ENCODE measurements at places on chromosomes 12 and 14. TPM values are rescaled to one million over a fixed set of nuclear protein-coding genes. Genes with fewer than 3 reads are reported as not detected.

The LRCOL1 gene
- total RNA-seq = not detected

The UBE2N gene
- 164 TPM for total RNA-seq

The INHBE gene
- 2.1 TPM for total RNA-seq

The ANP32D gene
- total RNA-seq = not detected

The CFAP54 gene
- 0.56 TPM for total RNA-seq

The PTCSC3 gene
- not detected for total RNA-seq

The ADAMTS20 gene
- total RNA-seq = not detected

The LGR5 gene
- total RNA-seq = not detected

The PROX2 gene
- total RNA-seq = not detected

The KRT85 gene
- not detected for total RNA-seq

GRCh38 chr14:77284066-77284465 is 13.1 kb upstream of the NGB start:
- no peaks in the 10 kb centered on the region for H3K4me1 ChIP-seq
- no peak overlapping the region for H3K27ac ChIP-seq
- peaks cover 70% of the 10 kb centered on the region for H3K36me3 ChIP-seq
- no peaks in the 10 kb centered on the region for H3K27me3 ChIP-seq
- DNase-seq = no peak

DNA sequence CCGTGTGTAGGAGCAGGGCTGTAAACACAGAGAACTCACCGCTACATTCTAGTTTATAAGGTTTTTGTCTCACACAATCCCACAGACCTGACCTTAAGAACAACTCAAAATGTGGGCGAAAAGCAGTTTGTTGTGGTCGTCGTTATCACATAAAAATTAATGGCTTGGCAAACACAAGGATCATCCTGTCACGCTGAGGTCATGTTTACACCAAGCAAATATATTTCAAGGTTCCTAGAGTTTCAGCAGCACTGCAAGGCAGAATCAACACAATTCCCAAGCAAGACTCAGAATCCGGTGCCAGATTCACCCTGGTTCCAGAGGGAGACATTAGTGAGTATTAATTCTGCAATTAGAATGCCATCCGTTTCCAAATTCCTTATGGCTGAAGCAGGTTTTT is 30.1 kb upstream of the MAP1LC3B2 start:
- no peaks in the 10 kb centered on the region for H3K27me3 ChIP-seq
- DNase-seq = no peak
- no peak overlapping the region for H3K4me3 ChIP-seq
- peaks cover 42% of the 10 kb centered on the region for H3K4me1 ChIP-seq
- H3K36me3 ChIP-seq = no peaks in the 10 kb centered on the region

DNA sequence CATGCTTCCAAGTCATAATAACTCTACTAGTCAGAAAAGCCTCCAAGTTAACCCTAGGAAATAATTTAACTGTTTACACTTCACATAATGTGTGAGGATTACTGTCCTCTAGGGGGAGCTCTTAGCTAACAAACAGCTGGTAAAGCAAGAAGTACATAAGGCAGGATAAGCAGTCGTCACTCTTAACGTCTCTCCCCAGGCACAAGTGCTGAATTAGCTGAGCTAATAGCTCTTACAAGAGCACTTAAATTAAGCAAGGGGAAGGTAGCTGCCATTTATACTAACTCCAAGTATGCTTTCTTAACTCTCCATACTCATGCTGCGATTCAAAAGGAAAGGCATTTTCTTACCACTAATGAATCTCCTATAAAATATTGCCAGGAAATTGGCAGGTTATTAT is 79.3 kb upstream of the TSPAN11 start:
- H3K4me1 ChIP-seq = peaks cover 7% of the 10 kb centered on the region
- no peak overlapping the region for H3K4me3 ChIP-seq
- H3K36me3 ChIP-seq = peaks cover 6% of the 10 kb centered on the region
- no peak overlapping the region for H3K27ac ChIP-seq

DNA sequence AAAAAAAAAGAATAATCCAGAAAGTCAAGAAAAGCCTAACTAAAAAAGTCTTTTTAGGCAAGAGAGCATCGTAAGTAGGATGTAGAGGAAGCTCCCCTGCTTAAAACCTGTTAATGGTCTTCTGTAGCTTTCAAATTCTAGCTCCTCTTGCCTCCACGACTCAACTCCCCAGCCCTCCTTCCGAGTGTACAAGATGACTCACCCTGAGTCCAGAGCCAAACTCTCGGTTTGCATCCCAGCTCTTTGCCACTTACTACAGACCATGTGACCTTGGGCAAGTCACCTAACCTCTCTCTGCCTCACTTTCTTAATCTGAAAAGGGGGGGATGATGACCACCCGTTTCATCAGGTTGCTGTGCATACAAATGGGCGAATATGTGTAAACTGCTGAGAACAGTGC is 460.4 kb downstream of the DPF3 start:
- peaks cover 30% of the 10 kb centered on the region for H3K27me3 ChIP-seq
- H3K4me1 ChIP-seq = peaks cover 15% of the 10 kb centered on the region
- H3K27ac ChIP-seq = no peak overlapping the region
- peak; percentile 55 for DNase-seq

DNA sequence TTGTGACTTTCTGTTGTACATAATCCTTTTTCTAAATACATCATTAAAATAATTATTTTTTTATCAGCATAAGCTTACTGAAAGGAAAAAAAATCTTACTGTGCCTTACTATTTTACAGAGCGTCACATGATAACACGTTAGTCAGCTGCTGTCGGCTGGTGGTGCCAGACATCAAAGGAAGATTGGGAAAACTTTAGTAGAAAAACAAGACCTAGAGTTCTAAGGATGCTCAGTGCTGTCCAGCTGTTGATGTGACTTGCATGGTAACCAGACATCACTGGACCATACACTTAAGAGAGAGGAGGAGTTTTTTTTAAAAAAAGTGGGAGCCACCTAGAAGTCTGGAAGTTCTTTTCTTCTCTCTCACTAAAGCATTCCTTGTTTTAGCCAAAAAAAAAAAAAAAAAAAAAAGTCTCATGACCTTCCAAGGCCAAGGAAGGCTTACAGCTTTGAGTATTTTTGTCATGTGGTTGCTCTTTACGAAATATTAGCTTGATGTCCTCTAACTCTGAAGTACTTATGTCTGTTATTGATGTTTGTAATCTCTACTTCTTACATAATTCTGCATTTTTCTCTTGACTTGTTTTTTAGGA is 4.5 kb downstream of the RASSF8 start:
- peaks cover 35% of the 10 kb centered on the region for H3K4me1 ChIP-seq
- H3K27me3 ChIP-seq = no peaks in the 10 kb centered on the region
- H3K4me3 ChIP-seq = no peak overlapping the region
- no peak for DNase-seq
- H3K36me3 ChIP-seq = peaks cover 8% of the 10 kb centered on the region

DNA sequence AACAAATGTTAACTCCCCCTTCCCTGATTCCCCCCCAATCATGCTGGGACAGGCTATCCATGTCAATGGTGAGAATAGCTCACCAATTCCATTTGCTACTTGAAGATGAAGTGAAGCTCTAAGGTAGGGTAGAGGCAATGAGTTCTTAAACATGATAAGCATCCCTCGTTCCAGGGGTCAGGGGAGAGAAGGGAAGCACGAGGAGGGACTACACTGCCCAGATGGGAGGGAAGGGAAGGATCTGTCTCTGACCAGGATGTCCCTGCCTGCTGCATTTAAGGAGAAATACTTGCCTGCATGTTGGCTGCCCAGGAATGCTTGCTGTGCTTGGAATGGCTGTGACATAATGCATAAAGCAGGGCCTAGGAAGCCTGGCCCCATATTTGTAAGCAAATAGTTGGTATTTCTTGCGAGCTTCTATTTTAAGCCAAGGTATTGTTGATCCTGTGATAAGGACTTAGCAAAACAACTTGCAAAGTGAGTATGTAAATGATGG is 155.1 kb downstream of the CEP83 start:
- H3K4me3 ChIP-seq = no peak overlapping the region
- no peaks in the 10 kb centered on the region for H3K4me1 ChIP-seq
- H3K27me3 ChIP-seq = no peaks in the 10 kb centered on the region
- DNase-seq = no peak
- H3K36me3 ChIP-seq = peaks cover 43% of the 10 kb centered on the region

- no peaks in the 10 kb centered on the region for H3K27me3 ChIP-seq
- DNase-seq = peak; percentile 62
- peaks cover 11% of the 10 kb centered on the region for H3K36me3 ChIP-seq
- peak overlapping the region; percentile 39 for H3K27ac ChIP-seq
Observed at GRCh38 chr14:35287431-35288013, 4.7 kb upstream of the PSMA6 start.

GRCh38 chr12:130456375-130457199 is 118.9 kb downstream of the PIWIL1 start:
- H3K36me3 ChIP-seq = no peaks in the 10 kb centered on the region
- no peaks in the 10 kb centered on the region for H3K27me3 ChIP-seq
- no peak overlapping the region for H3K27ac ChIP-seq
- DNase-seq = no peak
- H3K4me3 ChIP-seq = no peak overlapping the region

DNA sequence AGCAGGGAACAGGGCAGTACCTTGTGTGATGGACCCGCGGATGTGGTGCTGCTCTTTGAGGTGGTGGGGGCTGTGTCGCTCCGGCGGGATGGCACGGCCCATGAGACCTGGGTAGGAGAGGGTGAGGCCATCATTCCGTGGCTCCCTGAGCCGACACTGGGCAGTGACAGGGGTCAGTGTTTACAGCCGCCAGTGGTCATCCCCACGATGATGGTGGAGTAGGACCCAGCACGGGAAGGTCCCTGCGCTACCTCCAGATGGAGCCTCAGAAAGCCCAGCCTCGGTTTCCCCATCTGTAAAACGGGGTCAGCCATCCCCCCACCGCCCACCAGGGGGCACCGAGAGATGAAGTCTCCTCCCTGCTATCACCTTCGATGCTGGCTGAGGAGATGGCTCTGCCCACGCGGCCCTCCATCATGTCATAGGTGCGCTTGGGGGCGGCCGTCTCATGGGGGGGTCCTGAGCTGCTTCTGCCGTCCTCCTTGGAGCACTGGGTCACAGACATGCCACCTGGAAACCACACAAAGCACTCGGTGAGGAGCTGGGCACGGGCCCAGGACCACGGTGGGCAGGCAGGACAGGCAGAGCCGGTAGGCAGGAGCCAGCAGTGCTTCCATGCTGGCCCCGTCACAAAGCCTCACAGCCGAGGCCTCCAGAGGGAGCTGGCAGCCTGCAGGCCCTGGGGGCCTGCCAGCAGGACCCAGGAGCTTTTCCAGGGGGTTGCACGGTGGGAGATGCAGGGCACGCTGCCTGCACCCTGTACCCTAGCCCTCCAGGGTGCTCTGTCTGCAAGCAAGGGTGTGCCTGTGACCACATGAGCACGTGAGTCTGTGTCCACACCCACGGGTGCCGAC is 53.1 kb downstream of the RFLNA start:
- no peaks in the 10 kb centered on the region for H3K4me1 ChIP-seq
- no peaks in the 10 kb centered on the region for H3K27me3 ChIP-seq
- H3K36me3 ChIP-seq = peaks cover 61% of the 10 kb centered on the region
- H3K27ac ChIP-seq = no peak overlapping the region
- no peak overlapping the region for H3K4me3 ChIP-seq
- no peak for DNase-seq

DNA sequence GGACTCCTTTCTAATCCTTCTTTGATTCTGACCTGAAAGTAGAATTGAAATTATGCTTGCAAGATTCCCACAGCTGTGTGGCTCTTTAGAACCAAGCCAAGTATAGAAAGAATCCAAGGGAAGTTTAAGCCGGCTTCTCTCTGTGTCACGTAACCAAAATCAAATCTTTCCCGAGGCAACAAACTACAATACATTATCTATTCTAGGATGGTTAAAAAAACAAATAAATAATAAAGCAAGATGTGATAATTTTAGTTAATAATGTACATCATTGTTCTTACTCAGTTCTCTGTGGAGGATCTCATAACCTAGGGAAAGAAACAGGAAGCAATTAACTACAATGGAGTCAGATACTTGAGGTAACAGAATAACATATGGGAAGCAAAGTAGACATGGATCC is 78.1 kb upstream of the ST8SIA1 start:
- H3K4me3 ChIP-seq = no peak overlapping the region
- H3K36me3 ChIP-seq = no peaks in the 10 kb centered on the region
- peaks cover 9% of the 10 kb centered on the region for H3K4me1 ChIP-seq

DNA sequence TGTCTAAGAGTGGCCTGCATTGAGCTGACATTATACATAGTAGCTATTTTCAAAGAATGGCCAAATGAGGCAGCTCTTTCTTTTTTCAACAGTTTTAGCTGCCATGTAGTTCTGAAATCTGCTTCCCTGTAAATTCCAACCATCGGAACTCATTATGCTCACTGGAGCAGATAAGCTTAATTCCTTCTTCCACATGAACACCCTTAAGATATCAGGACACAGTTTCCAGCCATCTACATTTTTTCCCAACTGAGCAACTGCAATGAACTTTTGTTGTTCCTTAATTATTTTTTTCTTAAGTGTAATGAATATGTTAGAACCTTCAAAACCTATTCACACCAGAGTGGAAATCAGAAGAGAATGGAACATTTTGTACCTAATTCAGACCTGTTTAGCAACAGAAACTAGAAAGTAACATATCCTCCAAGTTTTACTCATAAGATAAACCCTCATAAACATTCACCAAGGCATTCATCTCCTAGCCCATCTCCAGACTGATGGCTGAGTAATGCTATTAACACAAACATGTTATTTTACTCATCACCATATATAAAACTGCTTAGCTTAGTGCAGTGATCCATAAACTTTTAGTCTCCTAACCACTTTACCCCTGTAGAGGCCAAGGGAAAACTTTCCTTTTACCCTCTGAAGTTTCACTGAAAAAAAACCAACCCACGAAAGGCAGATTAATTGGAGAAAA is 296.1 kb upstream of the SYT1 start:
- H3K36me3 ChIP-seq = no peaks in the 10 kb centered on the region
- no peak overlapping the region for H3K4me3 ChIP-seq
- H3K4me1 ChIP-seq = no peaks in the 10 kb centered on the region
- no peak for DNase-seq
- H3K27me3 ChIP-seq = no peaks in the 10 kb centered on the region

DNA sequence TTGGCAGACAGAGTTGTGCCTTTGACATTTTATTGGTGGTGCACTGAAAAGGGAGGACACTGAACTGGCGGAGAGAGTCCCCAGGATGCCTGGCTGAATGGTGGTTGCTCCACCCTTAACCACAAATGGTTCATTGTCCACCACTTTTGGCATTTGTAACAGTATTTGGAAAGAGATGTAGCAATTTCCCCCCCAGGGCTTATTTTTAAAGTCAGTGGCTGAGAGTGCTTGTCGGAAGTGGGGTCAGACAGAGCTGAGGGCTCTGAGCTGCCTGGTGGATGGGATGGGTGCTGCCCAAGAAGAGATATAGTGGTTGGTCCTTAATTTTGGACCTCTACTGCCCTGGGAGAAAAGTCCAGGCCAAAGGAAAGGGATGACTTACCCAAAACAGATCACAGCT is 31.5 kb upstream of the FGF6 start:
- peaks cover 5% of the 10 kb centered on the region for H3K4me1 ChIP-seq
- no peaks in the 10 kb centered on the region for H3K36me3 ChIP-seq
- H3K27ac ChIP-seq = no peak overlapping the region
- peak; percentile 79 for DNase-seq
- no peak overlapping the region for H3K4me3 ChIP-seq

GRCh38 chr12:10067942-10068341 is 30.8 kb downstream of the CLEC1A start:
- no peak for DNase-seq
- no peaks in the 10 kb centered on the region for H3K36me3 ChIP-seq
- H3K4me3 ChIP-seq = no peak overlapping the region
- no peaks in the 10 kb centered on the region for H3K27me3 ChIP-seq
- peaks cover 6% of the 10 kb centered on the region for H3K4me1 ChIP-seq

GRCh38 chr12:124771462-124772288 is 92.0 kb downstream of the SCARB1 start:
- no peak overlapping the region for H3K27ac ChIP-seq
- H3K36me3 ChIP-seq = no peaks in the 10 kb centered on the region

- H3K27ac ChIP-seq = no peak overlapping the region
- no peaks in the 10 kb centered on the region for H3K4me1 ChIP-seq
- no peak overlapping the region for H3K4me3 ChIP-seq
- H3K27me3 ChIP-seq = no peaks in the 10 kb centered on the region
- no peak for DNase-seq
Observed at GRCh38 chr12:90301561-90302133, 593.0 kb upstream of the ATP2B1 start.
